ENCODE measurements at places on chromosomes 7 and 10.

DNA sequence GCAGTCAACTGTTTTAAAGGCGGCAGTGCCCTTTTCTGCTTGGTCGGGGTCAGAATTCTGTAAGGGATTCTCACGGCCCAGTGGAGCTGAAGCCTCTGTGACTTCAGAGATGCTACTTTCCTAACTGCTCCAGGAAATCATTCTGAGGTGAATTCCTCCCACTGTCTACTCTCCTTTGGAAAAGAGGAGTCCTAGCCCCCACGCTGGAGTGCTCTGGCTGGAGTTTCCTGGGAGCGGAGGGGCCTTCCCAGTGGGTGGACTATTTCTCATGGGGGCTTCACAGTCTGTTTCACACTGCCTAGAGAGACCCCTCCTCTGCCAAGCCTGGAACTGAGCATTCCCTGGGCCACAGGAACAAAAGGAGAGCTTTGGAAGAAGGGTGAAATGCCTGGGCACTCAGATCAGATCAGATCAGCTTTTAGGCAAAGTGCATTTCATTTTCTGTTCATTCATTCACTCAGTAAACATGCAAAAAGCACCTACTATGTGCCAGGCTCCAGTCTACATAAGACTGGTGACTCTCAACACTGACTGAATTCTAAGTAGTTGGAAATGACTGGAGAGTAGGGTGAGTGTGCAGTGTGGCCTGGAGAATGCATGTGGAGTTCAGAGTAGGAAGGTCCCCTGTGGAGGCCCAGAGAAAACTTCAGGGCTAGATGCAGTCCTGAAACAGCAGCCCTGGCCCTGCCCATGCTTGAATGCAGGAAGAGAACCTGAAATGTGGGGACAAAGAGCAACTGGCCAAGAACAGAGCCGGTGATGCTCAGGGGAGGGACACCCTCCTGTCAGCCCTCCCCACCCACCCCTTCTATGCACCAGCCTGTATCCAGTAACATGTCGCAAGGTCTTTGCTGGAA lies 12.2 kb downstream of the ZNF488 start:
- DNase-seq: no peak

GRCh38 chr7:94838717-94839116 lies 68.7 kb upstream of the PPP1R9A start:
- DNase-seq: no peak

DNA sequence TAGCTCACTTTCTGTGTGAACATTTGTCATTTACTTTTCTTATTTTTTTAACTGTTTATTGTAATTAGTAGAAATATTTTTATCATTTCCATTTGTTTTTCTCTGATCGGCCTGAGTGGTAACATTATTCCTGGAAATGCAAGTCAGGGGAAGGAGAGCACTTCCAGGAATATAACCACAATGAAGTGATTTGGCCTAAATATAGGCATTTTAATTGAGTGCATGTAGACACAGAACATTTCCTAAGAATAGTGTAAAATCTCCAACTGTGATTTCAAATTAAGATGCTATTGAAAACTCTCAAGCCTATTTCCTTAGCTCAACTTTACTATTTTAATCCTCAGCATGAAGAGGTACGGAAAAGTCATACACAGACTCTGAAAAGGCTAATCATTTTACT lies 86.5 kb upstream of the SKAP2 start:
- DNase-seq: no peak

DNA sequence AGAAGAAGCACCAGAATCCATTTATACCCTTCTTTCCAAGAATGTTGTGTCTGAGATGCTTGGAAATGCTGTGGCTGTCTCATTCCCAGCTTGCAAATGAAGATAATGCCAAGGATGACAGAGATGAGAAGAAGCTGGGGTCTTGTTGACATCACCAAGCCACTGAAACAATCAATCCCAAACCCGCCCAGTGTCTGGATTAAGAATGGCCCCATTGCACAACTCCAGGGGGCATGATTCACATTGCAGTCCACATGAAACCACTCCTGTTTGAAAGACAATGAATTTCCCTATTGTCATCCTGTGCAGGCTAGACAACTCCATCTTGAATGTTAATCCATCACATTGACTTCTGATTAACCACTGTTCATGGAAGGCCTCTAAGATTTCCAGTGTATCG lies 28.6 kb downstream of the SORBS1 start:
- no peak for DNase-seq

GRCh38 chr7:154918266-154918665 lies 84.7 kb downstream of the PAXIP1 start:
- DNase-seq: no peak

DNA sequence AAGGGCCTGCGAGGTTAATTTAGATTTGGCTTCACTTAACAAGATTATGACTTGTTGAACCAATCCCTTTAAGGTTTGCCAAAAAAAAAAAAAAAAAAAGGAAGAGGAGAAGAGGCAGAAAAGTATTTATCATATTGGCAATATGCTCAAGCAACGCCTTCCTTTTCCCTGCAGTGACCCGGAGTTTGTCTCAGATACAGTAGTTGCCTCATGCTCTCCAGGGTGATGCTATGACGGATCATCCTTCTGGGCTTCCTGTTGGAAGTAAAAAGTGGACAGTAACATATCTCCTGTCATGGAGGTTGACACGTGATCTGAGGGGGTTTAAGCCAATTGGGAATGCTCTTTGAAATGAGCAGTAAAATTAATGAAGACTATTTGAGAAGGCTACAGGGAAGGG lies 117.3 kb downstream of the BMPER start:
- no peak for DNase-seq

DNA sequence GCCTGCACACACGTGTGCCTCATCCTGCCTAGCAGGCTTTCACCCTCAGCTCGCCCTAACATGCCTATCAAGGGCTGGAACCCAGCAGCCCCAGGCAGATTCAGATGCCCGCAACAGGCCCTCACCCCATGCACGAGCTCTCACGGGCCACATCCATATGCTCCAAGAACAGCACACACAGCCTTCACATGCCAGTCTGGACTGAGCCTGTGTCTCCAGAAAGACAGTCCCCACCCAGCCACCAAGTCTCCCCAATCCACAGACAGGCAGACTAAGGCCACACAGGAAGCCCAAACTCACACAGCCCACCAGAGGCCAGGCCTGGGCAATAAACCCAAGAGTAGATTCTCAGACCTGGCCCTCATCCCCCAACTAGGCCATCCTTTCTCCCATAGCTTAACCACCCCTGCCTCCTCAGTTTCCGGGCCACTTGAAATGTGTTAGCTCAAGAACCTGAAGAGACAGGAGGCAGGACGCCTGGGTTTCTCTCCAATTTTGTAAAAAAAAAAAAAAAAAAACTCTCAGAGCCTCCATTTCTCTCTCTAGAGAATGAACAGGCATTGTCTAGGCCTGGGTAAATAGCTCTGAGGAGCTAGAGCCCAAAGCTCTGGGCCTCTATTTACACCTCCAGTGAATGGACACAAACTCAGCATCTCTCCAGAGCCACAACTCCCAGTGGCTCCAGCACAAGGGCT lies 6.8 kb downstream of the LDB1 start:
- DNase-seq: no peak

DNA sequence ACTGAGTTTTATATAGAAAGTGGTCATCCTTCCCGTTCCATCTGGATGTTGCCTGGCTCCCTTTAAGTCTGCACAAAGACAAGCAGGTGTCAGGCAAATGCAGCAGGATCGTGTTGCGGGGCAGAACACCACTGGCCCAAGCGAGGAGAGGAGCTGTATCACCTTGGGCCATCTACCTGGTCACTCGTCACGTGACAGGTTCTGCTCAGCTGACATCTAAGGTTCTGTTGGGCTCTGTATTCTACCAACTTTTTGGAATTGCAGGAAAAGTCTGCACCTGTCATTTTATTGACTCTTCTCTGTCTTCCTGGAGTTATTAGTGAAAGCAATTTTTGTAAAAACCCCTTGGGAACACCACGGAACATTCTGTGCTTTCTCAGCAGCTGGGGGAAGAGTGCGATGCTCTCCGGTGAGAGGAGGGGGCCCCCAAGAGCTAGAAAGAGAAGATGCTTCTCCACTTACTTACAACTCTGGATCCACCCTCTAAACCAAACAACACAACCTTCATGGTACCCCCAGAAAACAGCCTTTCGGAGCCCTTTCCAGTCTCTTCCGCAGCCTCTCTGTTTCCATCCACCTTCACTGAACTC lies 83.4 kb upstream of the NMT2 start:
- no peak for DNase-seq

DNA sequence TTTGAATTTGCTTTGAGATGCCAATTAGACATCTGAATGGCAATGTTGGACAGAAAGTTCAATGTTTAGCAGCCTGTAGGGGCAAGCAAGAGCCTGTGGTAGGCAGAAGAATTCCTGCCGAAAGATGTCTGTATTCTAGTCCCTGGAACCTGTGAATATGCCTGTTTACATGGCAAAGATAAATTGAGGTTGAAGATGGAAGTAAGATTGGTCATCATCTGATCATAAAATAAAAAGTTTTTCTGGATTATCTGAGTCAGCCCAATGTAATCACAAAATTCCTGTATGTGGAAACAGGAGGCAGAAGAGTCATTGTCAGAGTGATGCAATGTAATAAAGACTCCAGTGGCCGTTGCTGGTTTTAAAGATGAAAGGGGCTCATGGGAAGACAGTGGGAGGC lies 430.5 kb downstream of the MDFIC start:
- no peak for DNase-seq

DNA sequence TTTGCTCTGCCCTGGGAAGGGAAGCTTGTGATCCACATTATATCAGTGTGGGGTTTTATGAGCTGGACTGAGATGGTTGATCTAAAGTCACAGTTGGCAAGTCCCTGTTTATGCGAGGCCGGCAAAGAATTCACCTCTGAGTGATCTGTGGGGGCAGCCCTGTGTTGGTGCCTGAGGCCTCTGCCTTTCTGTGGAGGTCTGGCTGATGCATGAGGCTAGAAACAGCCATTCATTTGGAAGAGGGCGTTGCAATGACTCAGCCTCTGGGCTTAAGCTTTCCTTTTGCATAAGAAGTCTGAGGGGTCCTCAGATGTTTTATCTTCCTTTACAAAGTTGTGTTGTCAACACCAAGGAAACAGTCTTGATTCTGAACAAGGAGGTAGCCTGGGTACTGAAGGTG lies 126.9 kb downstream of the MGMT start:
- DNase-seq: no peak

GRCh38 chr7:27110186-27111031 lies 7.9 kb upstream of the HOXA2 start:
- DNase-seq: no peak

DNA sequence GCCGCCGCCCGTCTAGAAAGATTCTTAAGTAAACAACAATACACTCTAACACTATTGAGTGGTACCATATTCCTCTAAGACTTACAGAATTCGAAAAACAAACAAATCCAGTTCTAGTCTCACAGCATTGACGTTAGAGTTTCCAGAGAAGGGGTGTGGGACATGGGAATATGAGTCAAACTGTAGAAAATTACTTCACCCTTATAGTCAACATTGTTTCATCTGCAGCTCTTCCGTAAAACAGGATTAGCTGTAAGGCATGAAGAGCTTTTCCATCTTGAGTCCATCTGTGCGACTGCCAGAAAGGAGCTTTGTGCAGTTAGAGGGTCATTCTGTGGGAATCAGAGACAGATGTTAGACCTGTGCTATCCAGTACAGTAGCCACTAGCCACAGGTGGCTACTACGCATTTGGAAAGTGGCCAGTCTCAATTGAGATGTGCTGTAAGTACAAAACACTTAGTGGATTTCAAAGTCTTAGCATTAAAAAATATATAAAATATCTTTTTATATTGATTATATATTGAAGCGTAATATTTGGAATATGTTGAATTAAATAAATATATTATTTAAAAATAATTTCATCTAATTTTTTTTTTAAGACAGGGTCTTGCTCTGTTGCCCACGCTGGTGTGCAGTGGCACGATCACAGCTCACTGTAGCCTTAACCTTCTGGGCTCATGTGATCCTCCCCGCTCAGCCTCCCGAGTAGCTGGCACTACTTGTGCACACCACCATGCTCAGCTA lies 79.8 kb upstream of the MPP7 start:
- DNase-seq: no peak

DNA sequence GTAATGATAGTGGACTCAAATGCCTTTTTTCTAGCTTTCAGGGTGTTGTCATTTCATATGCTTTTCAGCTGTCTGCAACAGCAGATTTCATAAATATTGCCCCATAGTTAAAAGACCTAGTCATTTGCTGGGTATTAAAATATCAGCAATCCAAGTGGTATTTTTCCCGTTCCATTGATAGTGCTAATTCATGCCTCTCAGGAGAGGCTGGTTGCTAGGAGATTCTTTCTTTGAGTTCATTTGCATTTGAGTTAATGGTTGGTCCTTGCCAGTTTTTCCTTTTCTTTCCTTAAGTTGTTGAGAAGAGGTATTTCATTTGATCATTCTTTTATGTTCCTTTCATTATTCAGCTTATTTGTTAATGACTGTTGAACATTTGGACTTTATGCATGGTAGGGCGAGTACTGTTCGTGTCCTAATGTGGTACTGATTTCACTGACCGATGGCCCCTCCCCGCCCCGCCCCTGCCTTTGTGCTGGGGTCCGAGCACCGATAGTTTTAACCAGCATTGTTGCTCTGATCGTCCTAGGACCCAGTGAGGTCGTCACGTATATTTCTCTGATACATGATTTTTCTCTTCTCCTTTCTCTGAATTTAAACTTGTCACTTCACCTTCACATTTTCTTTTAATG lies 128.6 kb downstream of the CCNY start:
- DNase-seq: no peak

DNA sequence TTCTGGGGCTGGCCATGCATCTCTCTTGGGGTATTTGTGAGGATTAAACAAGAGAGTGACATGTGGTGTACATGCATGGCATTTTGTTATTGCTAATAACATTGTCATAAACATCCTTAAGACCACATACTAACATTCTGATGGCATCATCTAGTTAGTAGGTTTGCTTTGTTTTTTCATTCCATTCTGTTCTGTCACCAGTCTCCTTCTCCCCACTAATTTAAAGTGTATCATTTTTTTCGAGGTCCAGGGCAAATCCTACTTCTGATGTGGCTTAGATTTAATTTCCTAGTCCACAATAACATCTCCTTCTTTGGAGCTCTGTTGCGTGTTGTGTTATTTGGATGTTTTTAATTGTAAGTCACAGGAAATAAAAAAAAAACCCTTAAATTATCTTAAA lies 248.1 kb downstream of the LRMDA start:
- DNase-seq: no peak

GRCh38 chr7:112214883-112215282 lies 8.4 kb downstream of the ZNF277 start:
- DNase-seq: no peak

GRCh38 chr7:151308791-151309190 lies 32.8 kb upstream of the NUB1 start:
- no peak for DNase-seq

DNA sequence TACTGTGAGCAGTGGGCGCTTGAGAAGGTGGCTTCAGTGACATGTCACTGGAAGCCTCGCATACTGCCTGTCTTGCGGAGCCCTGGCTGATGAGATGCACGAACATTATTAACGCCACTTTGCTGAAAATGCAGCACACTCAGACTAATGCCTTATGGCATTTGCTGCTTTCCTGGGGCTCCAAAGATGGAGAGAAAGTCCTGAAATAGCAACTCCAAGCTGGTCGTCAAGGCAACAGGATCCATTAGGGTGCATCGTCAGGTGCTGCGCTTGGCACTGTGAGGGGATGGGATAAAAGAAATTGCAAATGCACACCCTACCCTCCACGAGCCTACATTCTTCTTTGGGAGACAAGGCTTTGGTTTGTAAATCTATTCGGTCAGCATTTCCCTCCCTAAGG lies 592.5 kb downstream of the TYW1 start:
- no peak for DNase-seq

All from stimulated activated CD4-positive, alpha-beta T cell treated with anti-CD3 and anti-CD28 coated beads, Interleukin-4, amount 100 ng/mL, for 1 hour (primary cell).